Stimulated activated CD8-positive, alpha-beta memory T cell treated with anti-CD3 and anti-CD28 coated beads, Interleukin-4, amount 100 ng/mL, for 4 hours (primary cell): ENCODE measurements at places on chromosomes 1 and 21.

DNA sequence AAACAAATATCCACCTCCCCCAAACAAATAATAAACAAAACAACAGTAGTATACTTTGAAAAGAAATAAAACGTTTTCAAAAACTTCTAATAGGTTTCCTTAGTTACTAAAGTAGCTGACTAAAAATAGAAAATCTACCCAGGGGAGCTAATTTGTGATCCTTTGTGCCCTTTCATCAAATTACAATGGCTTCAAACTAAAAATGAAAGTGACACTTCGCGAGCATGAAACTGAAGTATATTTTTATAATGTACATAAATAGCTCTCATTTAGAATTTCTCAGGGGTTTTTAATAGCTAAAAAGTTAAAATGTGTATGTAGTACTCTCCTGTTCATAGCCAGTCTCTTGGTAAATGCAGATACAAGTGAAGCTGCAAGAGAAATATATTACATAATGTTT, 78.4 kb downstream of the BRINP3 start:
- no peak for DNase-seq

- no peak for DNase-seq
Observed at GRCh38 chr1:153629971-153630370, 1.7 kb downstream of the S100A1 start.

GRCh38 chr21:17803536-17803935, 15.6 kb downstream of the C21orf91 start:
- DNase-seq, result no peak

DNA sequence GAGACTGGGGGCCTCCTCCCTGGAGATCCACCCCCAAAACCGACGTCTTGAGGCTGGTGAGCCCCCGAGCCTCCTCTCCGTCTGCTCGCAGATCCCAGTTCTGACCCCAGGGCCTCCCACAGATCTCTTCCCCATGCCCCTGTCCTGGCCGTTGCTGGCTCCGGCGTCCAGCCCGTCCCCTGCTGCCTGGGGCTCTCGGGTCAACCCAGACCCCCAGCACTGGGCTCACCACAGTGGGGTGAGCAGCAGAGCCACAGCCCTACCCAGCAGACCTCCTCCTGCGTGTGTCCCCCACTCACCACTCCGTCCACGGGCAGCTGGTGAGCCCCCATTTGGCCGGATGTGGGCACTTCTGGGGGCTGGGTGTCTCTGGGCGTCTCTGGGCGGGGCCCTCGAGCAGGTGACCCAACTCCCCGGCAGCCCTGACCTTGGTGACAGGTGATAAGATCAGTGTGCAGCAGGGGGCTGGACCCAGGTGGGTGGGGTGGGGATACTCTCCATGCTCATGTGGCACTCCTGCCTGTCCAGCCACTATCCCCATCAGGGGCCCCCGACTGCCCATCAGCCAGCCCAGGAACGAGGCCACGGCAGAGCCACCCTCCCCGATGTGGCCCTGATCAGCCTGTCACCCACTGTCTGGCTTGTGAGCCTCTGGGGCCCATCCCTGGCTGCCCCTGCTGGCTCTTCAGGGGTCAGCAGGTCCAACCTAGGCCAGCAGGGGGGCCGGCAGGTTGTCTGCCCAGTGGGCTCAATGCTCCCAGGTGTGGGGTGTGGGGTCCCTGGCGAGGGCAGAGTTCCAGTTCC, 709 bp downstream of the TNFRSF14 start:
- DNase-seq, result no peak
